ENCODE measurements at places on chromosomes 6 and 20. TPM values are rescaled to one million over a fixed set of nuclear protein-coding genes. Genes with fewer than 3 reads are reported as not detected.

Gene COL11A2
- 0.34 TPM for polyA plus RNA-seq

DNA sequence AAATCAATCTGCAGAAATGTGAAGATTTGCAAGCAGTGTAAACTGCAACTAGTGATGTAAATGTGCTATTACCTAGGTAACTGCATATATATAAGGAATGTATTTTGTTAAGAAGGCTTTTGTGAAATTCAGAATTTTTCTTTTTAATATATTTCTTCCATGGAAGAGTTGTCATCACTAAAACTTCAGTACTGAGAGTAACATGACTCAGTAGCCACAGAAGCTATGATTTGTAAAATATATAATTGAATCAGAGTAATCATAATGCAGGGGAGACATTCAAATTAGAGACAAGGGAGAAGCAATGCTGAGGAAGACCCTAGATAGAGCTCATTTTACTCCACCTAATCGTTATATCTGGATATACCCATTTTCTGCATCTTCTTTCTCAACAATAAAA is 141.7 kb downstream of the ADGRG6 start:
- DNase-seq, result no peak

Gene HMGA1
- polyA plus RNA-seq, result 33.2 TPM

- DNase-seq, result no peak
These were observed 154.8 kb downstream of the TMEM242 start for GRCh38 chr6:157168471-157168870.

Gene DEFB124
- not detected for polyA plus RNA-seq

Gene PPP1R3G
- not detected for polyA plus RNA-seq

- DNase-seq, result no peak
These were observed 494.9 kb upstream of the POU3F2 start for GRCh38 chr6:98339506-98339905.

- DNase-seq, result no peak
These were observed 609.5 kb upstream of the ARID1B start for GRCh38 chr6:156167625-156168071.

Gene BCL2L1
- 15.5 TPM for polyA plus RNA-seq

Gene ARFGEF3
- polyA plus RNA-seq, result not detected

DNA sequence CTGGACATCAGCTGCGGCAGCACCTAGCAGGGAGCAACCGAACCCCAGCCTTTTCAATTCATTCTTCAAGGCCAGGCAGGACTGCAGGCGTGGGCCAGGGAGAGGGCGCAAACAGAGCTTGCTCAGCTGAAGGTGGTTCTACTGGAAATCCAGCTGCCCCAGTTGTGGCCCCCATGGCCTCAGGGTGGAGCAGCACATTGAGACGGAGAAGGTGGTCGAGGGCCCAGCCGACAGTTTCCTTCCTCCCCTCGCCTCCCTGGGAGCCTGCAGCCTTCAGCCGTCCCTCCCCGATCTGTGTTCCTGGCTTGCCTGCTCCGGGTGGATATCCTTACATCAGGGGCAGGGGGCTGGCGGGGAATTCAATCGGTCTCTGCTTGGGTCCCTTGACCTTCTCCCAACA is 217.8 kb downstream of the ANKRD60 start:
- DNase-seq, result no peak

GRCh38 chr6:79895382-79896074 is 51.8 kb downstream of the ELOVL4 start:
- DNase-seq, result no peak

GRCh38 chr6:75376347-75377024 is 91.9 kb upstream of the TMEM30A start:
- no peak for DNase-seq

Gene ACSS1
- polyA plus RNA-seq, result 47.3 TPM

GRCh38 chr6:107115695-107116327 is 496 bp upstream of the BEND3 start:
- DNase-seq, result peak; percentile 12

GRCh38 chr6:119215885-119216590 is 133.5 kb downstream of the MAN1A1 start:
- DNase-seq, result no peak

- no peak for DNase-seq
These were observed 173.6 kb downstream of the ANKRD60 start for GRCh38 chr20:58054780-58055373.

- DNase-seq, result peak; percentile 12
These were observed 44.0 kb upstream of the ZBTB24 start for GRCh38 chr6:109526905-109527628.

GRCh38 chr6:170514908-170515307 is 38.2 kb downstream of the PSMB1 start:
- no peak for DNase-seq

Gene CST7
- 190 TPM for polyA plus RNA-seq

GRCh38 chr6:165936660-165937059 is 231.0 kb downstream of the TBXT start:
- DNase-seq, result no peak

- DNase-seq, result no peak
These were observed 31.0 kb downstream of the ANKS1A start for GRCh38 chr6:34920097-34920496.
